ENCODE measurements at places on chromosomes 3 and 15. TPM values are rescaled to one million over a fixed set of nuclear protein-coding genes. Genes with fewer than 3 reads are reported as not detected.

HACD2 gene
- polyA plus RNA-seq = 38.5 TPM

PIF1 gene
- polyA plus RNA-seq = 25.4 TPM

STRA6 gene
- polyA plus RNA-seq = 60.6 TPM

CCR3 gene
- polyA plus RNA-seq = not detected

GPR160 gene
- polyA plus RNA-seq = 2.0 TPM

PAQR5 gene
- 83.8 TPM for polyA plus RNA-seq

LHFPL4 gene
- 0.18 TPM for polyA plus RNA-seq

ISL2 gene
- polyA plus RNA-seq = 3.2 TPM

TMEM158 gene
- 3.9 TPM for polyA plus RNA-seq

CPA3 gene
- not detected for polyA plus RNA-seq

FAM81A gene
- 11.5 TPM for polyA plus RNA-seq

GREM1 gene
- polyA plus RNA-seq = 3.4 TPM

KLF15 gene
- not detected for polyA plus RNA-seq

LRRC57 gene
- 7.4 TPM for polyA plus RNA-seq

DNA sequence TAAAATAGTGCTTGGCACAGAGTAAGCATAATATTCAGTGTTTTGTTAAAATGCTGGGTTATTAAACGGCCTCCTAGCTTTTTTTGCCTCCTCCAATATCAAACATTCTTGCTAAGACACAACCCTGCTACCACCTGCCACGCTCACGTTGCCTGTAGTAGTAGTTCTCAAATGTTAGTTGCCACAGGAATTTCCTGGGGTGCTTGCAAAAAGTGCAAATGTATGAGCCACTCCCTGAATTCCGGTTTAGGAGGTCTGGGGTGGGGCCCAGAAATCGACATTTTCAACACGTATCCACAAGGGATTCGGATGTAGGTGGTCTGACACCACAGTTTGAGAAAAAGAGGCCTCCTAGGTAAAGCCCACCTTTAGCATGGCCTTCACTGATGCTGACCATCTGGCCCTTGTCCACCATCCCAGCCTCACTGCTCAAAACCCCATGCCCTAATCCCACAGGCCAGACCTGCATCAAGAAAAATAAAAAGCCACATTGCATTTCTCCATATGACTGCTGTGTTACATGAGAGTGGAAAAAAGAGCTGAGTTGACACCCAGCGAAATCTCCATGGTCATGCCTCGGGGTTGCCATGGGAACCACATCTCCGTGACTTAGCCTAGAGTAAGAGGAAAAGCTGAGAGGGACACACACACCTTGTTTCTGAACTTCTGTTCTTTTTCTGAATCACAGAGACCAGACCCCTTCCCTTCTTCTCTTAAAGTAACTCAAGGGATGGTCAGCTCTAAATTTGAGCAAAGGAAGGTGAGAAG, 116.4 kb upstream of the HES1 start:
- no peak for DNase-seq

DNA sequence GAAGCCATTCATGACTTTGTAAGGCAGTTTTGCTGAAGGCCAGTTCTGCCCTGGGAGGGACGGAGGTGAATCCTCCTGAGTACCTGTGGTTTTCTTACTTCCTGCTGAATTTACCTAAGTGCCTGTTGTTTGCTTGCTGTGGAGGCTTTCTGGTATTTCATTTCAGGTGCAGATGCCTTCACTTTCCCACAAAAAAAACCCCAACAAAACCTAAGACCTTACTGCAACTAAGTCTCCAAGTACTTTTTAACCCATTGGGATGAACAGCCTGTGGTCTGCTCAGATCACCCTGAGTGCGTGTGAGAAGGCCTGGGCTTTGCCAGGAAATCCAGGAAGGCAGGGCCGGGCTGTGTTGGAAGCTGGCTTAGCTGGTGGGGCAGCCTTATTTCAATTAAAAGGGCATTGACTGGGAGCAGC, 65.3 kb downstream of the IGF1R start:
- no peak for DNase-seq

GRCh38 chr3:136105044-136105443, 91.1 kb downstream of the MSL2 start:
- no peak for DNase-seq

- DNase-seq = peak; percentile 42
Observed at GRCh38 chr3:73432023-73432705, 192.6 kb downstream of the PDZRN3 start.

- DNase-seq = no peak
Observed at GRCh38 chr3:50255251-50255615, 13.7 kb upstream of the SEMA3B start.

DNA sequence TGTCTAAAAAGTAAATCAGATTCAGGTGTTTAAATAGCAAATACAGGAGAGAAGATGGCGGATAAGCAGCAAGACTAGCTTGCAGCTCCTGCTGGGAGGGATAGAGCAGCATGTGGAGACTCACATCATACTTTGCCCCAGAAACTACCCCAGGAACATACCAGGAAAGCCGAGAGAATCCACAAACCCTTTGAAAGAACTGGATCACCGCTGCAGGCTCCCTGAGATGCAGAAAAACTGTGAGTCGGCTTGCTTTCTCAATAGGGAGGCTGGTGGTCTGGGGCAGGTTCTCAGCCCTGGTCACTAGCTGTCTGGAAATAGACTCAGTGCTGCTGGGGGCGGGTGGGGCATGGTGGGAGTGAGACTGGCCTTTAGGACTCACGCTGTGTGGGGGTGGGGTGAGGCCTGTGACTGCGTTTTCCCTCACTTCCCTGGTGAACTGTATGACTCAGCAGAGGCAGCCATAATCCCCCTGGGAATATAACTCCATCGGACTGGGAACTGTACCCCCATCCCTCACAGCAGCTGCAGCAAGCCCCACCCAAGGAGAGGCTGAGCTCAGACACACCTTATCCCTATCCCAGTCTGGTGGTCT, 142.8 kb downstream of the CNTN6 start:
- DNase-seq = no peak

- DNase-seq = no peak
Observed at GRCh38 chr3:194782698-194783404, 97.2 kb downstream of the FAM43A start.

DNA sequence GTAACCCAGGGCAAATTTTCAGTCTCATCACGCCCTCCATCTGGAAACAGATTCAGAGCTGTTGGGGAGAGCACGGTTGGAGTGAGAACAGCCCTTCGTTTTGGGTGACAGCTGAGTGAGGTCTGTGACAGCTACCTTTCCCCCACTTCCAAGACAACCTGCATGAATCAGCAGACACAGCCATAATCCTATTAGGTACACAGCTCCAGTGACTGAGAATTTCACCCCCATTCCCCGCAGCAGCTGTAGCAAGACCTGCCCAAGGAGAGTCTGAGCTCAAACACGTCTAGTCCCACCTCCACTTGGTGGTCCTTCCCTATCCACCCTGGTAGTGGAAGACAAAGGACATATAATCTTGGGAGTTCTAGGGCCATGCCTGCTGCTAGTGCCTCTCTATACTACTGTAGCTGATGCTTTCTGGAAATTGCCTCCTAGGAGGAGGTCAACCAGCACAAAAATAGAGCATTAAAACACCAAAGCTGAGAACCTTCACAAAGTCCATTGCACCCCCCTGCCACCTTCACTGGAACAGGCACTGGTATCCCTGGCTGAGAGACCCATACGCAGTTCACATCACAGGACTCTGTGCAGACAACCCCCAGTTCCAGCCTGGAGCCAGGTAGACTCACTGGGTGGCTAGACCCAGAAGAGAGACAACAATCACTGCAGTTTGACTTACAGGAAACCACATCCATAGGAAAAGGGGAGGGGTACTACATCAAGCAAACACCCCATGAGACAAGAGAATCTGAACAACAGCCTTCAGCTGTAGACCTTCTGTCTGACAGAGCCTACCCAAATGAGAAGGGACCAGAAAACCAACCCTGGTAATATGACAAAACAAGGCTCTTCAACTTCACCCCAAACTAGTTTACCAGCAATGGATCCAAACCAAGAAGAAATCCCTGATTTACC, 448.6 kb upstream of the CBLB start:
- no peak for DNase-seq

GRCh38 chr3:151550642-151551041, 89.8 kb upstream of the IGSF10 start:
- DNase-seq = no peak

DNA sequence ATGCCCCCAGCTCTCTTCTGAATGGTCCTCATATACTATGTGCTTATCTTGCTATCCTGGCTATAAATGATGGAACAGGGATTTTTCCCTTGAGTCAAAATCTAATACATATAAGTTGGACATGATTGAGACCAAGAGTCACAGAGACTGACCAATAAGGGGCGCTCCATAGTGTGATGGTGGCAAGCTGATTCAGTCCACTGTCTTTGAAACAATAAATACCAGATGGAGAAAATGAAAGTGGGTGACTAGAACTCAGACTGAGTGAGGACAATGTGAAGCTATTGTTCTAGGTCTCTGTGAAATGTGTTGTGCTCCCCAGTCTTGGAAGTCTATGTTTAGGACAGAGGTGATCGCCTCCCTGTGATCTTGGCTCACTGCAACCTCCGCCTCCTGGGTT, 10.6 kb upstream of the FSTL1 start:
- no peak for DNase-seq

DNA sequence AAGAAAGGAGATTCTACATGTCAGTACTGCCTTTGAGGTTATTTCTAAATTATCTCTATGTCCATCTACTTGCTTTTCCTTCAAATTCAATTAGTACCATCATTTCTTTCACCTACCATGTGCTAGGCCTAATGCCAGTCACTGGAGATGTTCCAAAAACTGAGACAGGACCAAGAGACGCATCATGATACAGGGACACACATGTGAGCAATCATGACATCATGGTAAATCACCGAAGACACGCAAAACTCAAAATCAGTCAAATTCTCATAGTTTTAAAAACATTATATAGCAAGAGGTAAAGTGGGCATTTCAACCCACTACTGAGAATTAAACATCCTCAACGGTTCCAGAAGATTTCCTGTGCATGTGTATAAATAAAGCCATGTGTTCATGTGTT, 95.0 kb downstream of the CD47 start:
- DNase-seq = no peak

GRCh38 chr15:62173215-62173614, 8.1 kb upstream of the C2CD4B start:
- DNase-seq = no peak

DNA sequence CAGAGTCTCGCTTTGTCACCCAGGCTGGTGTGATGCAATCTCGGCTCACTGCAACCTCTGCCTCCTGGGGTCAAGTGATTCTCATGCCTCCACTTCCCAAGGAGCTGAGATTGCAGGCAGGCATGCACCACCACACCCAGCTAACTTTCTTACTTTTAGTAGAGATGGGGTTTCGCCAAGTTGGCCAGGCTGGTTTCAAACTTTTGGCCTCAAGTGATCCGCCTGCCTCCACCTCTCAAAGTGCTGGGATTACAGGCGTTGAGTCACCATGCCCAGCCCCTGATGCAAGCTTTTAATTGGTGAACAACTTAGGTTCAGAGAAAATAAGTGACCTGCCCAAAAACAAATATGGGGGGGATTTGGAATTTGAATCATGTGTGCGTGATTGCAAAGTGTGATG, 246.2 kb downstream of the LRTM1 start:
- DNase-seq = no peak

DNA sequence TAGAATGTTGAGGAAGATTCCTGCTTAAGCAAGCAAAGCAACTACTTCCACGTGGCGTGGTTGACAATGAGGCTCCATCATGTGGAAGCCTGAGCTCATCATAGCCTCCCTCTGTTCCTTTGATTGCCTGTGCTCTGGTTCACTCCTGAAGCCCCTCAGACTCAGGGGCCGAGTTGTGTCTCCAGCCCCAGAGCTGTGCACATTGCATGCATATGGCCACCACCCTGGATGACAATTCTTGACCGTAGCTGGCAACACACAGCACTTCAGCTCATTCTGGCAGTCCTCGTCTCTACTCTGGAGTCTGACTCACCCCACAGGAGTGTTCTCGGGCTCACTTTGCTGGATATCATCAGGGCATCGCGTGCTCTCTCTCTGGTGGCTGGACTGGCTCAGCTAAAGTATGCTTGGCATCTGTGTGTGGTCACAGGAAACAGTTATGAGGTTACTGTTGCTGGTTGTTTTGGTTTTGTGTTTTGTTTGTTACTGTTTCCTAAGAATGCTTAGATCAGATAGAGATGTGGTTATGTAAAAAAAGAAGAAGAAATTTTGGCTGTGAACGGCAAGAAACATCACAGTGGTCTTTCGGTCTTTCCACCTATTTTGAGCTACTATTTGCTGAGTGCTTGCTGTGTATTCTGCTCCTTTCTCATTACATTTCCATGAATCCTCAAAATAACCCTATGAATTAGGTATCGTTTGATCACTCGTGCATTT, 41.6 kb upstream of the MRPS22 start:
- DNase-seq = peak; percentile 71

DNA sequence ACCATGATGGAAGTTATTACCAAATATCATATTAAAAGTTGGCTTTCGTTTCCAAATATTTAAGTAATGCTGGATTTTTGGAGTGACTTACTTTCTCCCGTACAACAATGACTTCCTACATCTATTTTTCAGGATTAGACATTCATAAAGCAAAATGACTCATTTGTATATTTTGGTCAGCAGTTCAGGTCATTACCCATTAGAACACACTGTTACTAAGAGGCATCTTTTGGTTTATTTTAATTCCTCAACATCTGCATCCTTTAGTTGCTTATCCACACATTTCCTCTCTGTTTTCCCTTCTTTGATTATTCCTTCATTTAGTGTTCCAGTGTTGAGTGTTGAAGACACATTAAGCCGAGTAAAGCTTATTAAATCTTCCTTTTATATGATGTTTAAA, 348.2 kb downstream of the NAALADL2 start:
- DNase-seq = no peak

DNA sequence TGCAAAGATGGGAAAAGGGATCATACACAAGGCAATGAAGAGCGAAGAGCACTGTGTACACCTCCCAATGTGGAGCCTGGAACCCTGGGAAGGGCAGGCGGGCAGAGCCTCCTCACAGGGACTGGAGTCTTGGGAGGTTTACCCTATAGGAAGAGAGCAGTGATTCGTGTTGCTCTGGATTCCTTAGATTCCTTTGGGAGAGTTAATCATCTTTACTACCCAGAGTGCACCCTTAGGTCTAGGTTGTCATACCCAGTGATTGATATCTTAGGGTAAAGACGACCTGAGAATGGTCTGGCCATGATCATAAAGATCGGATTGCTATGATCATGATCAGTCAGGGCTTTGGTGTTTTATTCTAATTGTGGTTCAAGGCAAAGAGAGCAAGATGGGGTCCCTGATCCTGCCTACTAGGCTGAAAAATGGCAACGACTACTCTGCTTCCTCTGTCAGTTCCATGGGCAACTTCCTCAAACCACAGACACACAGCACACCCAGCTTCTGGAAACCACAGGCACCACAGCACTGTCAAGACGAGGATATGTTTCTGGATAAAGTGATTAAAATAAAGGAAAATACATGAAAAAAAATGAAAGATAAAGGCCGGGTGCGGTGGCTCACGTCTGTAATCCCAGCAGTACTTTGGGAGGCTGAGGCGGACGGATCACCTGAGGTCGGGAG, 20.4 kb upstream of the MAP6D1 start:
- DNase-seq = no peak

DNA sequence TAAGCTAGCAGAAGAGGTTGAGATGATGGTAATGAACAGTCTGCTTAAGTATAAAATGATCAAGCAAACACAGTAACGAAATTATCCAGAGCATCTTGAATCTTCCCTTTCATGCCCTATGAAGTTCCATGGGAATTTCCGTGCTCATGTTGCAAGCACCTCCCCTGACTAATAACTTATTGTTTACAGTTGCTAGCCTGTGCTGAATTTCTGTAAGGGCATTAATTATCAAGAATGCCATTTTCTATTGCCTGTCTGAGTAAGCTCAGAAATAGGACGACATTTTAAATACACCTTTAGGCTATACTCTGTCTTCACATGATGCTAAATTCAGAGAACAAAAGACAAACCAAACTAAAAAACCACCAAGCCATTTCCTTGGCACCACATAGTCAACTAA, 257.5 kb upstream of the LRTM1 start:
- DNase-seq = no peak

- no peak for DNase-seq
Observed at GRCh38 chr3:45599984-45600650, 5.6 kb downstream of the LIMD1 start.

Measured in A549 (cell line).